ENCODE measurements at places on chromosomes 11 and 22.

DNA sequence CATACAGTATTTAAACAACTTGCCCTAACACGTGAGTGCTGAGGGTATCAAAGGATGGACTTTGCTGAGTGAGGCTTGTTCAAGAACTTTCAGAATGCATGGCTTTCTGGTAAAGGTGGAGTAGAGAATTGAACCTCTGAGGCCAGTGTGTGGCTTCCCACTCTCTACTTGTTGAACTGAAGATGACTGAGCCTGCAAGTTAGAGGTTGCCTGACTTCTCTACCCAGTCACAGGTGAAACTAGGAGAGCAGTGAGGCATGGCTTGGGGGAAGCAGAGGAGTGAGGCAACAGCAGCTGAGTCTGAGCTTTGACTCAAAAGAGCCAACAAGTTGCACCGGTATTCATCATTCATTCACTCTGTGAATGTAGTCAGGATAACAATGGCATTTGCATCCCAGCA is 256.4 kb upstream of the SESN3 start:
- DNase-seq = no peak

- DNase-seq = no peak
Measured at GRCh38 chr22:22093743-22094142, 111.2 kb upstream of the TOP3B start.

DNA sequence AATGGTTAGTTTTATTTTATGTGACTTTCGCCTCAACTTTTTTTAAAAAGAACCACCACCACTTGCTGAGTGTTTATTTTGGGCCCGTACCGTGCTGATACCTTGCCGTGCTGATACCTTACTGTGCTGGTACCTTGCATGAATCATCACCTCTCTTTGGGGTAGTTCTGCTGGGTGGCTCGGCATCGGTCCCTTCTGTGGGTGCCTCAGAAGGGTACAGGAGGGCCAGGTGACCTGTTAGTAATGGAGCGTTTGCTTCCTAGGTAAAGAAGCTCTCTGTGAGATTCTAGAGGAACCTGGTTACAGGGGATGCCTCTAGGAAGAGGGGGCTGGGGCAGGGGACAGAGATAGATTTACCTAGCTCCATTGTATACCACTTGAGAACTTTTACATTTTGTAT is 17.1 kb downstream of the TOM1 start:
- no peak for DNase-seq

- no peak for DNase-seq
Measured at GRCh38 chr11:126394036-126394435, 38.5 kb downstream of the ST3GAL4 start.

GRCh38 chr11:19672586-19673206 is 39.9 kb upstream of the NAV2 start:
- DNase-seq = no peak

DNA sequence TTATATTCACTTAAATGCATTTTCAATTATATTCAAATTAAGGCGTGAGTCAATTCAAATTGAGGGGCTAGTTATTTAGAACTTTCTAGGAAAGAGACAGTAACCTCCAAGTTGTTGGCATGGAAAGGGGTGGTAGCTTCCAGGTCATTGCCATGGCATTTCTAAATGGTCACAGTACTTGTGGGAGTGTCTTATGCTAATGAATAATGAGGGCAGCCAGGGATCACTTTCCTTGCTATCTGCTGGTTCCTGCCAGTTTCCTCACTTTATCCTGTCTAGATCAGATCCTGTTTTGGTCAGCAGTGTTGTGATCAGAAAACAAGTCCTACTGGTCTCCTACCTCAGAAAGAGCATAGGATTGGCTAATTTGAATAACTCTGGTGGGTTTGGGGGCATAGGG is 21.8 kb upstream of the RNASEH2C start:
- no peak for DNase-seq

GRCh38 chr11:103892603-103893002 is 143.8 kb upstream of the DDI1 start:
- no peak for DNase-seq

DNA sequence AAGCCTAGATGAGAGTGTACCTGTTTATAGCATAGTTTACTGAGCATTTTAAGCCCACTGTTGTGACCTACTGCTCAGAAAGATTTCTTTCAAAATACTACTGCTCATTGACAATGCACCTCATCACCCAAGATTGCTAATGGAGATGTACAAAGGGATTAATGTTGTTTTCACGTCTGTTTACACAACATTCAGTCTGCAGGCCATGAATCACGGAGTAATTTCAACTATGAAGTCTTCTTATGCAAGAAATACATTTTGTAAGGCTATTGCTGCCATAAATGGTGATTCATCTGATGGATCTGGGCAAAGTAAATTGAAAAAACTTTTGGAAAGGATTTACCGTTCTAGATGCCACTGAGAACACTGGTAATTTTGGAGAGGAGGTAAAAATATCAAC is 112.9 kb downstream of the KIF18A start:
- peak; percentile 41 for DNase-seq

DNA sequence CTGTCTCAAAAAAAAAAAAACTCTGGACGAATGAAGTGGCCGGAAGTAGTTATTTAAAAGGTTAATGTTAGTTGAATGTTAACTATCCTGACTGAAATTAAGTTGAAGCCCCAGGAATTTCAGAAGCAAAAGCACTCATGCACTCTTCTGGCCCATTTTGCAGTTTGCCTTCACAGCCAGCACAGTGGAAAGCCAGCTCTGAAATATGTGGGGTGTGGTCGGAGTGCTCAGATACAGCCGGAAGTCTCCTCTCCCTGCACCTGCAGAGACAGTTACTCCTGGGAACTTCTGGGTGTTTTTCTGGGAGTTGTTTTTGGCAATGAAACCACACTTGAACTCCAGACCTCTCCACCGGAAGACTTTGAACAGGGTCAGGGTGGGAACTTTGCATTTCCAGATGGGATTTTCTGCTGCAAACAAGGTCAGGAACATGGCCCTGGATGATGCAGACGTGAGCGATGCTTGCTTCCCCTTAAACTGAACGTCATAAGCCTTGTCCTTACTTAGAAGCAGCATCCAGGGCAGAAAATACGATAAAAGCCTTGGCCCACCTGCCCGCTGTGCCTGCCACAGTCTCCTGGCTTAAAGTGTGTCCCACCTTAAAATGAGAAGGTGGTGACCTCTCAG is 21.5 kb upstream of the CABP2 start:
- no peak for DNase-seq

GRCh38 chr11:44032299-44033085 is 15.3 kb upstream of the ACCSL start:
- DNase-seq = no peak

DNA sequence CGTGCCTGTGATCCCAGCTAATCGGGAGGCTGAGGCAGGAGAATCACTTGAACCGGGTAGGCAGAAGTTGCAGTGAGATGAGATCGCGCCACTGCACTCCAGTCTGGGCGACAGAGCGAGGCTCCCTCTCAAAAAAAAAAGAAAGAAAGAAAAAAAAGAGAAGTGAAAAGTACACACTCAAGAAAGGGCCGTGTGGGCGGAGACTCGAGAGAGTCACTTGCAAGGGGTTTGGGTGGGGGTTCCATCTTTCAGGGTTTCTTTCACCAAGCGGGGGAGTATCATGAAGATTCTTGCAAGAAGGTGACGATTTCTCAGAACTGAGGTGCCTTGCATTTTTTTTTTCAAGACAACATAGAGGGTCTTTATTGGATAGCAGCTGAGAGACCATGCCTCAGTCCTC is 4.0 kb upstream of the IFITM5 start:
- DNase-seq = no peak

All from NCI-H226 (cell line).